Muscle of leg (tissue), 16 donors: ENCODE measurements at places on chromosomes 1 and 21. TPM values are rescaled to one million over a fixed set of nuclear protein-coding genes. Genes with fewer than 3 reads are reported as not detected.

GRCh38 chr1:160541622-160542302, 18.7 kb upstream of the SLAMF6 start:
- DNase-seq = no peak

GRCh38 chr1:183279835-183280234, 93.8 kb downstream of the LAMC2 start:
- no peak for DNase-seq

- DNase-seq = peak; percentile 69
These were observed 31.9 kb downstream of the MROH9 start for GRCh38 chr1:170967042-170967910.

DNA sequence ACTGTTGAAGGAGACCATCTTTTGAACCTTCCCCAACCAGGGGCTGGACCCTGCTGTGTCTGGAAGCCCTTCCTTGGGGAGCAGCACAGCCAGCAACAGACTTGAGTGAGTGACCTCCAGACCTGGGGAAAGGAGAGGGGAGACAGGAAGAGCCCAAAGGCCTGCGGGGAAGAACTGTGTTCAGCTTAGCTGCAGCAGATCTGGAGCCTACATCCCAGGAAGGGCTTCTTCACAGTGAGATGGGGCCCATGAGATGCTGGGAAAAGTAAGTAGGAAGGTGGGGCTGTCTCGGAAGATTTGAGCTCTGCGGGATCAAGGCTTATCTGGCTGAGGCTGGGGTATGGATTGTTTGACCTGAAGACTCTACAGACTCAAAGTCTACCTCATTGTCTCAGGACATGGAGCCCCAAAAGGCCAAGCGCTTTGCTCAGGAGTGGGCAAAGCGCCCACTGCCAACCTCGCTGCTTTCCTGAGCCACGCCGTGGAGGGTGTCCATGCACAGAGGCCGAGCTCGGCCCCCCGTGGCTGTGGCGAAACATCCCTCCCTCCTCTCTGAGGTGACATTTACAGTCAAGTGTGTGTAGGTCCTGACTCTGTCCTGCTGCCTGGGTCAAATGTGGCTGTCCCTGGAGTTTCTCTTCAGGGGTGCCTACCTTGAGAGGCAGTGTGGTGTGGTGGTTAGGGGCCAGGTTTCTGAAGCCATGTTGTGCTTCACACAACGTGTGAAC, 24.5 kb downstream of the SPOCD1 start:
- no peak for DNase-seq

CRNN gene
- polyA plus RNA-seq = not detected

DNA sequence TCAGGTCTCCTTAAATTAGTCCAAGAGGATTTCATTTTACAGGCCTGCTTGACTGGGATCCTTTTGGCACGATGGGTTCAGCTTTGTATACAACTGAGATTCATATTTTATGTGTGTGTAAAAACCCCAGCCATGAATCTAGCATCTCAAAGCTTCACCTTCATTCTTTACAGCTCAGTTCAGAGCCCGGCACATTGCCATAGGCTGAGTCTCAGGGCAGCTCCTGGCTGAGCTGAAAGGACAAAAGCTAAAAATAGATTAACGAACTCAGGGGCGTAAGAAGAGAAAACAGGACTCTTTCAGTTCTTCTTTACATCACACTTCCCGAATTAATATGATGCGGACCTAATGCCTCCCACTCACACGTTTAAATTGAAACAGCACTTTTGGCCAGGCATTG, 262.8 kb upstream of the PBX1 start:
- DNase-seq = no peak

DNA sequence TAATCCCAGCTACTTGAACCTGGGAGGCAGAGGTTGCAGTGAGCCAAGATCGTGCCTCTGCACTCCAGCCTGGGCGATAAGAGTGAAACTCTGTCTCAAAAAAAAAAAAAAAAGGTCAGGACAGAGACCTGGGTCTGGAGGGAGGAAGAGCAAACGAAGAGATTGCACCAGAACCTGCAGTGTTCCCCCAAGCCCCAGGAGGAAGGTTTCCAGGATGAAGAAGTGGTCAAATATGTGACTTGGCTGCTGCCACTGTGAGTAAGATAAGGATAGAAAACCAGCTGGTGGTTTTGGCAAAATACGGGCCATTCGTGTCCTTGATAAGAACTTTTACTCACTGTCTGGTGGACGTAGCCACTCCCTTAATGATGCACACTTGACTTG, 42.2 kb downstream of the CLDN14 start:
- no peak for DNase-seq

CDC7 gene
- 7.9 TPM for polyA plus RNA-seq

GRCh38 chr1:218350035-218350525, 4.9 kb downstream of the TGFB2 start:
- DNase-seq = no peak

RAVER2 gene
- 18.4 TPM for polyA plus RNA-seq

- DNase-seq = peak; percentile 65
These were observed 105.0 kb upstream of the ADGRL2 start for GRCh38 chr1:81695741-81696140.

GRCh38 chr21:46307625-46308024, 16.0 kb downstream of the C21orf58 start:
- no peak for DNase-seq

DNA sequence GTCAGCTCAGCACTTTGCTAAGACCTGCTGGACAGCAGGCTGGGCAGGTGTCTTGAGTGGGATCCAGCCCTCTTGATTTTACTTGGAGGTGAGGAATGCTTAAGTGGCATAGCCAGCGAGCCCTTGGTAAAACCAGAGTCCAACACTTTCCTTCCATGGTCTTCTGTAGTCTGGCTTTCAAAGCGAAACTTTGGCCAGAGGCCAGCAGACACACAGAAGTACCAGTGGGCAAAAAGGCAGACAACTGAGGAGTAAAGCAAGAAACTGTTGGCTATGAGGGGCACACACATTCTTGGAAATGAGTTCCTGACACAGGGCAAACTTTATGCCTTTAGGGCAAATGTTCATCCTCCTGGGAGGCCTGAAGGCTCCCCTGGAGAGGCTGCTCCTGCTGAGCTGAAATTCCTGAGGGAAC, 281.0 kb upstream of the POU3F1 start:
- peak; percentile 19 for DNase-seq

- no peak for DNase-seq
These were observed 32.7 kb downstream of the FHAD1 start for GRCh38 chr1:15279576-15280230.

CYP4Z1 gene
- not detected for polyA plus RNA-seq

DOCK7 gene
- polyA plus RNA-seq = 36.1 TPM

- DNase-seq = peak; percentile 77
These were observed 72.5 kb downstream of the SYDE2 start for GRCh38 chr1:85128316-85128715.

GRCh38 chr1:93339171-93339697, 6.5 kb upstream of the DR1 start:
- no peak for DNase-seq

OR13G1 gene
- polyA plus RNA-seq = not detected

MNDA gene
- 2.8 TPM for polyA plus RNA-seq

TAS1R1 gene
- 3.2 TPM for polyA plus RNA-seq

DNA sequence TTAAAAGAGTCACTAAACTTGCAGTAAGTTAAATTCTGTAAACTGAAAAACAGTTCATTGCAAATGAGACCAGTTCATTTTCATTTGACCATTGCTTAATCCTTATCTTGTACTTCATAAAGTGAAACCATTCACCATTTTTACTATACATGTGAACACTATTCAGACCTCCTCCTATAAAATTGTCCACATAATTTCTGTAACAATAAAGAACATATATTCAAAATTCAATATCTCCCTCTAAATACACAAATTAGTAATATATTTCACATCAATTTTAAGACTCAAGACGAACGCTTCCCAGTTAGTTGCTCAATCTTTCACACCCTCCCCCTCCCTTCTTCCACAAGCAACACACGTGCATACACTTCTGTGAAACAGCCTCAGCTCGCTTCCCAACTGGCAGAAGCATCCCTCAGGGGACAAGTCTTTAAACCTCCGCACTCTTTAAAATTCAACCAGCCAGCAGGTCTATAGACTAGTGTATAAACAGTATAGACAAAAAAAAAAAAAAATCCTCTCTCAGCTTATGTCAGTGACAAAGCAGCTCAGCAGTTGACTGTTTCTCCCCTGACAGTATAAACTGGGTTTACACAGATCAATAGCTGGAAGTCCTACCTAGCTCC, 99.6 kb downstream of the DENND1B start:
- peak; percentile 85 for DNase-seq

DNA sequence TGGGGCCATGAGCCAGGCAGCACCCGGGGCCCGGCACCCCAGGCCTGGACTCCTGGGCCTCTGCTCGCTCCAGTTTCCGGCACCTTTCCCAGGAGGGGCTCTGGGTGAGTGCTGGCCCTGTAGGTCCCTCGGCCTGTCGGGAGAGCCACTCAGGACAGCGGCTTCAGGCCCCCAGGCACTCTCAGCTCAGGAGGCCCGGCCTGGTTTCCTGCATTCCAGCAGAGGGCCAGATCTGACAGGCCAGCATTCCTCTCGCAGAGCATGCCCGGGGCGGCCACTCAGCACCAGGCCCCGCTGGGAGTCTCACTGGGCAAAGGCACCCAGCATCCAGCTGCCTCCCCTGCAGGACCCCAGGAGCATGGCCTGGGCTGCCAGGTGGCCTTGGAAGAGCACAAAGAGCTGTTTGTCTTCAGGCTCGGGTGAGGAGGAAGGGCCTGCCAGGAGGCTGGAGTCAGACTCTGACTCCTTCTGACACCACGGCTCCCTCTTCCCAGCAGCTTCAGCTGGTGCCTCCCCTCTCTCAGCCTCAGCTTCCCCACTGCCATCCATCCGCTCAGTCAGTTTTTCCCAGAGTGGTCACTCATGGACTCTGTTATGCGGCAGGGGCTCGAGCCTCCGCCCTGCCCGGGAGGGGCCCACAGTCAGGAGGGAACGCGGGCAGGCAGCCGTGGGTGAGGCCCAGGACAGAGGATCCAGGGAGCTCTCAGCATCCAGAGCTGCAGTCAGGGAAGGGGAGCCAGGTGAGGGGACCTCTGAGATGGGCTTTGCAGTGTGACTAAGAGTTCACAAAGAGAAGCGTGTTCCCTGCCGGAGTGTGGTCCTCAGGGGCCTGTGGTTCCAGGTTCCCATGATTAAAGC, 51.7 kb downstream of the WNT9A start:
- DNase-seq = peak; percentile 50

OR11L1 gene
- polyA plus RNA-seq = not detected

GRCh38 chr1:113058941-113059706, 13.9 kb upstream of the LRIG2 start:
- peak; percentile 46 for DNase-seq

IGSF21 gene
- 0.10 TPM for polyA plus RNA-seq

DNA sequence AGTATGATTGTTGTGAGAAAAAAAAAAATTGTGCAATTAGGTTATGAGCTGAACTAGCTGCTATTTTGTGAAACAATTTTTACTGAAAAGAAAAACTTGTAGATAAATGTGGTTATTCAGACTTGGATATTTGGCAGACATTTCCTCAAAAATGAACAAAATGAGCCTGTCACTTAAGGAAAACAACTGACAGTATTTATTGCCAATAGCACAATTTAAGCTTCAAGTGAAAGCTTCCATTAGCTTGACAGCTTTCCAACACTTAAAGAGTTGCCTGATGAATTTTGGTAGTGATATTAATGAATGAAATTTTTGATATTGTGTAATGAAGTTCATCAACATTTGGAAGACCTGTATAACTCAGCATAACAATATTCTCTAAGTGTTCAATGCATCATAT, 116.1 kb upstream of the RGS1 start:
- no peak for DNase-seq

GRCh38 chr1:158607296-158607695, 2.2 kb downstream of the OR10Z1 start:
- DNase-seq = no peak

- no peak for DNase-seq
These were observed 16.4 kb upstream of the MIXL1 start for GRCh38 chr1:226207048-226207447.

DNA sequence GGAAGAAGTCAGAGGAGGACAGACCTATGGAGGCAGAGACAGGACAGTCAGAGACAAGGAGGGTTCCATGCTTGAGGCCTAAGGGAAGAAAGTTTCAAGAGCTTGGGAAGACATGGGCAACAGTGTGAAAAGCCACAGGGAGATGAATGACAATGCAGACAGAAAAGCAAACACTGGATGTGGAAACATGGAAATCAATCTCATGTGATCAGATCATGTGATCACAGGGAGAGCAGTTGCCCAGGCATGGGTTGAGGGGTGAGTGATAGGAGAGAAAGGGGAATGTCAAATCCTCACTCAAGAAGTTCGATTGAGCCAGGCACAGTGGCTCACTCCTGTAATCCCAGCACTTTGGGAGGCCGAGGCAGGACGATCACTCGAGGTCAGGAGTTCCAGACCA, 17.2 kb downstream of the PTAFR start:
- no peak for DNase-seq

CCDC185 gene
- not detected for polyA plus RNA-seq

DNA sequence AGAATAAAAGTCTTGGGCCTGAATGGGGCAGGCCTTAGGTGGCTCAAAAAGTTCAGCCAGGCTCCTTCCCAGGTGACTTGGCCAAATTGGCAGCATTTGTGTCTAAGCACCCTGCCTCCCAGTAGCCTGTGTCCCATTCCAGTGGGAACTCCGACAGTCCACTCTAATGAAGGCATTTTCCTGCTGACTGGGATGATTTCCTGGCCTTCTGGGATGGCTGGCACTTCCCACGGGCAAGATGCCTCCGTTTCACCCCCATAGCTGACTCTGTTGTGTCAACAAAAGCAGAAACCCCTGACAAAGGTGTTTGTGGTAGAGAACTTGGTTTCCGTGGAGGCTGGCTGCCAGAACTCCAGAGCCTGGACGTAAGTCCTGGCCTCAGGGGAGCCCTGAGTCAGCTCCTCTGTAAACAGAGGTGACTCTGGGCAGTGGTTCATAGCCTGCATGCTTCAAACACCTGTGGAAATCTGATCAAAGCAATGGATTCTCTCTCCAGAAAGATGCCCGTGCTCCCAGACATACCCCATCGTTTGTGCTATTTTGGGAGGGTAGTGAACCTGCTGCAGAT, 36.6 kb downstream of the WNT3A start:
- DNase-seq = no peak

ST6GALNAC3 gene
- 6.4 TPM for polyA plus RNA-seq

- peak; percentile 51 for DNase-seq
These were observed 100.8 kb downstream of the UCK2 start for GRCh38 chr1:165928075-165928731.

- DNase-seq = no peak
These were observed 30.9 kb upstream of the CADM3 start for GRCh38 chr1:159140474-159140873.

- DNase-seq = no peak
These were observed 29.1 kb downstream of the THRAP3 start for GRCh38 chr1:36253161-36253862.

DNA sequence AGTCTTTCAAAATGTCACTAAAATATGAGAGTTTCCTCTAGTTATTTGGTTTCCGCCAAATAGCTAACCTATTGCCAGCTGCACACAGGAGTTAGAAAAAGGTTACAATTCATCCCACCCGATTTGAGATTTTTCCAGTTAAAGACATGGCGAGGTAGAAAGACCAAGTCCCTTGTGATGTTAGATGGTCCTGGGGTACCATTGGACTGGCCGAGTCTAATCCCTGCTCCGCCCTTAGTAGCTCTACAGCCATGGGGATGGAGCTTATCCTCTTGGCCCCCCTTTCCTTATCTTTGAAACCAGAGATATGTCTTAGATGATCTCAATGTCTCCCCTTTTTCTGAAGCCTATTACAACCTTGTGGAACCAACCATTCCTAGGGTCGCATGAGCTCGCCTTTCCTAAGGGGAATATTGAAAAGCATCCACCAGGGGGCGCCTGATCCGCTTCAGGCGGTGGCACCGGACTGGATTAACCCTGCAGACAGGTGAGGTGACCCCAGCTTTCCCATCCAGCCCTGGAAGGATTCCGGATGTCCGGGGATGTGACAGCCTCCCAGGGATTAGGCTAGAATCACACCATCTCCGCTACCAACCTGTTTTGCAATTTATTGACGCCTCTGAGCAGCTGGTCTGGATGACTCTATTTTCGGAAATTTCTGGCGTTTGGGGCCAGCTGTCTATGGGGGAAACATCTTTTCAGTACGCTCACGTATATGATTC, 68.3 kb upstream of the SIM2 start:
- peak; percentile 33 for DNase-seq
